ENCODE measurements at places on chromosomes 12 and 14.

GRCh38 chr12:71461787-71462328 is 22.3 kb downstream of the LGR5 start:
- DNase-seq: no peak

GRCh38 chr14:76500011-76500410 is 124.1 kb downstream of the ESRRB start:
- DNase-seq: no peak

- DNase-seq: peak; percentile 3
These were observed 1.6 kb downstream of the SIX4 start for GRCh38 chr14:60722357-60723115.

DNA sequence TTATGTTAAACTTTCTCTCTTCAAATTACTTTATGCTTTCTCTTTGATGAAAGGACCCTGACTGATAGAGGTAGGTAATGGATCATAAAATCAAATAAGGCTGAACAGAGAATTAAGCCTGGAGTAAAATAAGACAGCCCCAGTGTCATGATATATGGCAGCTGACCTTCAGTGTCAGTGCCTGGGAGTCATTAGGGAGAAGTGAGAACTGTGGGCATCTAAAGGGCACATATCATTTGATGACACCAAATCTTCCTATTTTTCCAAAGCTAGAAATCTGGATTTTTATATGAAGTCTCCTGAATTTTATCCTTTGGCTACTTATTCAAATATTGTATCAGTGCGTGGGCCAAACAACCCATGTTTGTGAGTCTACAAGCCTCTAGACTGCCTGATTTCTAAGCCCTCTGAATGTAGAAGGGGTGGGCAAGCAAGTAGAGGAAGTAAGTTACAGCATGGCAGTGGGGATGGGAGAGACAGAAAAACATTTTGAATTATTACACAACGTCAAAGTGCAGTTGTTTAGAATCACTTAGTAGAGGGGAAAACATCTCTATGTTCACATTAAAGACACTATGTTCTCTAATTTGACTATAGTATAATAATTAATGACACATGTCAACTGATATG is 10.0 kb downstream of the SLC39A9 start:
- no peak for DNase-seq

- no peak for DNase-seq
These were observed 28.8 kb downstream of the KCTD10 start for GRCh38 chr12:109448272-109448671.

GRCh38 chr12:132765361-132765760 is 3.7 kb upstream of the ANKLE2 start:
- no peak for DNase-seq

GRCh38 chr12:92242907-92243306 is 97.3 kb upstream of the BTG1 start:
- DNase-seq: peak; percentile 13

GRCh38 chr12:10559244-10559643 is 53.6 kb downstream of the EIF2S3B start:
- no peak for DNase-seq

- peak; percentile 66 for DNase-seq
These were observed 214.9 kb downstream of the ZFP36L1 start for GRCh38 chr14:68577802-68578541.

DNA sequence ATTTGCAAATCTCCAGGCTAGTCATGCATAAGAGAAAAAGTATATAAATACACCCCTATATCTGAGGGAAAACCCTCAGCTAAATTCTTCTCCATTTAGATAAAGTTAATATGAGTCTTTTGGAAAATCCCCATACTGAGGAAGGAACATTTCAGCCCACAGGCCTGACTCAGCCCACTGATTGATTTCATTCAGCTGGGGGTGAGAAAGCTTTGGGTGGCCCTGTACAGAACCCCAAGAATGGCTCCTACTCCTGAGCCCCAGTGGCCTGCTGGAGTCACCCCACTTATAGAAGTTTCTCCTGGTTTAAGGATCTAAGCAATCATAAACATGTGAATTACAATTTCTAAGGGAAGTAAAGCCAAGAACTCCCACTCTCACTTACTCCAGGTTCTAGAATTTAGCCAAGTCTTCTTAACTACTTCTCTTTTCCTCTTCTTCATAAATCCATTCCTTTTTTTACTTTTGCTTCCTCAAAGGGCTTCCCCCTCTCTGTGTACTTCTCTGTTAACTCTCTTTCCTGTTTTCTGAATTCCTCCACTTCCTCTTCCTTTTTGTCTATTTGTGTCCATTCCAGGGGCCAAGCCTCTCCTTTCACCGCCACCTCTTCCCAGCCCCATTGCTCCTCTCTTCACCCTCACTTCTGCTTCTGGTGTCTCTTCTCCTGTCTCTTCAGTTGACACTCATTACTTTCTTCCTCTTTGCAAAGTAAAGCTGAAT is 21.0 kb downstream of the RTN1 start:
- DNase-seq: no peak

DNA sequence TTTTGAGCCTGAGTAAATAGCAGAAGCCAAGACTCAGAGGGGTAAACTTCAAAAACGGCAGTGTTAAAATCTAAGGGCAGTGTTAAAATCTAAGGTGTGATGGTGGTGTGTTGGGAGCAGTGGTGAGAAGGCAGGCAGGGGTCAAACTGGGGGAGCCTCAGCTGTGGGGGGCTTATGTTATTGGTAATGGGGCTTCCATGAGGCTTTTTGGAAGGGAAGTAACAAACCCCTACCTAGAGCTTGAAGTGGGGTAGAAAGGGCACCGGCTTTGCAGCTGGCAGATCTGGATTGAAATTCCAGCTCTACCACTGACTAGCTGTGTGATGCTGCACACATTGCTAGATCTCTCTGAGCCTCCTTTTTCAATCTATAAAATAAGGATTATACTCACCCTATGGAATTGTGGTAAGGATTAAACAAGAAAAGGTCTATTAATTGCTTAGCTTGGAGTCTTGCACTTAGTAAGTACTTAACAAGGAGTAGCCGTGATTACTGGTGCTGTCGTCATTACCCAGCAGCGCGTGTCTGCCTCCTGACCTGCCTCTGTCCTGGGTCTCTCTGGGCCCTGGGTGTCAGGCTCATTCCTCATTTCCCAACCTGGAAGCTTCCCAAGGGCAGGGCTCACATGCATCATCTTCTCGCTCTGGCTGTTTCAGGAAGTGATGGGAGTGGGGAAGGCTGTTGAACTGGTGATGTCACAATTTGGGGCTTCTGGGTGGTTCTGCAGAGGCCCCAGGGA is 18.5 kb upstream of the KRT80 start:
- no peak for DNase-seq

- peak; percentile 66 for DNase-seq
These were observed 225.5 kb downstream of the EPS8 start for GRCh38 chr12:15563663-15564062.

DNA sequence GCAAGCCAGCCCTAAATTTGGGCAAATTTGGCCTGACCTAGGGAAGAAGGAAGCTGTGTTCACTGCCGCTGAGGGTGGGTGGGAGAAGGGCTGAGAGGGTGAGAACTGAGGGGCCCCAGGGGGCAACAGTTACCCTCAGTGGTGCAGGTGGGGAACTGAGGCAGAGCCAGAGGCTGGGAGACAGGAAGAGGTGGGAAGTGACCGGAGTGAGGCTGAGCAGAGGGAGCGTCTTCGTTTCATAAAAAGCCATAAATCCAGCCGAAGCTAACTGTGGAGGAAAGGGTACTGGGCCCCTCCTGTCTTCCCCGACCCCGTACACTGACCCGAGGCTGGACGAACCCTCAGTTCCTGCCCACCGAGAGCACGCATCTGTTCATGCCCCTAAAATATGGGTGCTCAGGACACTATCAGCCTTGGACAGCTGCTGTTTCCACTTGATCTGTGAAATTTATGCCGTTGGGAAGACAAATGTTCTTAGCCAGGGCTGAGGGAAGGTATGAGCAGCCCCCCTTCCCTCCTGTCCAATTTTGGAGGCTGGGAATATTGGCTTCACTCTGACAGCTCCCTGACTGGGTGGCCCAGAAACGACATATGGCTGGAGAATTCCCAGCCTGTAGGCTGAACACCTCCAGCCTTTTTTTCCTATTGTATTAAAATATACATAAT is 116.5 kb downstream of the KIF26A start:
- DNase-seq: no peak

- DNase-seq: no peak
These were observed 79.5 kb downstream of the RPS29 start for GRCh38 chr14:49506650-49507049.

- DNase-seq: peak; percentile 69
These were observed 54.9 kb downstream of the EID3 start for GRCh38 chr12:104358353-104359003.

- peak; percentile 66 for DNase-seq
These were observed 61.9 kb downstream of the ZFP36L1 start for GRCh38 chr14:68730811-68731425.

DNA sequence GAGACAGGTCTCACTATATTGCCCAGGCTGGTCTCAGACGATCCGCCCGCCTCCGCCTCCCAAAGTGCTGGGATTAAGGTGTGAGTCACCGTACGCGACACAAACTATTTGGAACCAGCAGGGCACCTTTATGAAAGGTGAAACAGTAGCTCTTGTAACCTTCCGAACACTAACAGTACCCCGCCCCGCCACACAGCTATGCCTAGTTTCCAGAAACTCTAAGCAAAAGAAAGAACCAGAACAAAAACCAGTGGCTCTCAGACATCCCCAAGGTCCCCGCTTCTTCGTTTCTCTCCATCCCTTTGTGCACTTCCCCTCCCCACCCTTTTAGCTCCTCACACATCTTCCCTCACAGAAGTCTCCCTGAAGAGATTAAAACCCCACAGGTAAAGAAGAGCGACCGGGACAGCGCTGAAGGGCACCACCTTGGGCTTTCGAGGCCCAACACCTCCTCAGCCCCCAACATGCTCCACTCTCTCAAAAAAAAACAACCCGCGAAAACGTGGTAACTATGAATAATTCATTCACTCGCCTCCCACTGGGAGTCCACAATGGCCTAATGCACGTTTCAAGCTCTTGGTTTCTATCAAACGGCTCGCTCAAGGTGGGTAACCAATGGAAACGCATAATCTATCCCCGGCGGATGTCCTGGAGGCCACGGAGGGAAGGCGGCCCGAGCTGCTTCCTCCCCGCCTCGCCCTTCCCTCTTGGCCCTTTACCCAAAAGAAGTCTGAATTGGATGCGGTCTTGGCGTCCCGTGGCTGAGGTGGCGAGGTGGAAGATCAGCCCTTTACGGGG is 877 bp downstream of the BAG5 start:
- DNase-seq: peak; percentile 29

- DNase-seq: no peak
These were observed 65.4 kb downstream of the CLMN start for GRCh38 chr14:95254288-95254687.

DNA sequence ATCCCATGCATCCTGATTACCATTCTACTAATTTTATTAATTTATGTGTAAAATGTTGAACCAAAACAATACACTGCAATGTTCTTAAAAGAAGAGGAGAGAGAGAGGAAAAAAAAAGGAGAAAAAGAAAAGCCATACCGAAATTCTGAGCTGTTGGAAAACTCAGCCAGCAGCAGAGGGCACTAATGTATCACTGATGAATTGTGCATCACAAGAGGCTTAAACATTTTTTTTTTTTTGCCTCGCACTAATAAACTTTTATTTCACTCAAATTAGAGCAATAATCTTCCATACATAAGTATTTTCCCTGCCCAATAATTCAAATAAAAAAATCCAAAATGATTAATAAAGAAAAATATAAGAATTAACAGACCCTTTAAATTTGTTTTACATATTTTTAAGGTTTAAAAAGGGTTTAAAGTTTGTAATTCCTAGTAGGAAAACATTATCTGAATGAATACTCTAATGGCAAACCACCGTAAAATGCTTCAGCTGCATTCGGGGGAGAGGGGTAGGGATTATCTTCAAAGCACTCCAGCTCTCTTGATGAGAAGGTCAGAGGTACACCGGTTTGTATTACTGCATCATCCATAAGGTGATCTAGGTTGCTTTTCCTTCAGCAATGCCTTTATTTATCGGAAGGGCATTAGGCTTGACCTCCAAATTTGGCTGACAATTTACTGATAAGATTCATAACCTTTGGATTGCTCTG is 41.9 kb downstream of the ATP23 start:
- DNase-seq: peak; percentile 51

DNA sequence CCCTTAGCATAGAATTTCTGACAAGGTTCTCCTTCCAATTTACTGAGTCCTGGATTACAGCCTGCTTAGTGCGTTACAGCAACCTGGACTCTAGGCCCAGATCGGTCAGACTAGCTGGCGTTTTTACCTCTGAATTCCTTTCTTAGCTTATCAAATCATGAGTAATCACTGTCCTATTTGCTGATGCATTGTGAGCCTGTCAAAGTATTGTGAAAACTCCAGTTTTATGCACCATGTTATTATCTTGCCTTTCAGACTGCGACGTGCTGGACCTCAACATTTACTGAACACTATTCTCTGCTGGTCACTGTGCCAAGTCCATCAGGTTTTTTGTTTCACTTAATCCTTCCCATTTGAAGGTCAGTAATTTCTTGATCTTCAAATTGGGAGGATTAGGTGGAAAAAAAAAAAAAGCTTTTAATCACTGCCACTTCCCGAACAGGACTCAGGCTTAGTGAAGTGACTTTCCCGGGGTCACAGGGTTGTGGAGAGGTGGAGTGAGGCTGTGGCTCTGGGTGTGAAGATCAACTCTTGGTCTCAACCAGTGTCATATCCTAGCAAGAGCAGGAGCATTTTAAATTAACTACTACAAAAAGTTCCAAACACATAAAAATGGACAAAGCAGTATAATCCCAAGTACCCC is 31.2 kb downstream of the FBXO21 start:
- no peak for DNase-seq

- peak; percentile 94 for DNase-seq
These were observed 1.6 kb upstream of the NDRG2 start for GRCh38 chr14:21026274-21026987.

DNA sequence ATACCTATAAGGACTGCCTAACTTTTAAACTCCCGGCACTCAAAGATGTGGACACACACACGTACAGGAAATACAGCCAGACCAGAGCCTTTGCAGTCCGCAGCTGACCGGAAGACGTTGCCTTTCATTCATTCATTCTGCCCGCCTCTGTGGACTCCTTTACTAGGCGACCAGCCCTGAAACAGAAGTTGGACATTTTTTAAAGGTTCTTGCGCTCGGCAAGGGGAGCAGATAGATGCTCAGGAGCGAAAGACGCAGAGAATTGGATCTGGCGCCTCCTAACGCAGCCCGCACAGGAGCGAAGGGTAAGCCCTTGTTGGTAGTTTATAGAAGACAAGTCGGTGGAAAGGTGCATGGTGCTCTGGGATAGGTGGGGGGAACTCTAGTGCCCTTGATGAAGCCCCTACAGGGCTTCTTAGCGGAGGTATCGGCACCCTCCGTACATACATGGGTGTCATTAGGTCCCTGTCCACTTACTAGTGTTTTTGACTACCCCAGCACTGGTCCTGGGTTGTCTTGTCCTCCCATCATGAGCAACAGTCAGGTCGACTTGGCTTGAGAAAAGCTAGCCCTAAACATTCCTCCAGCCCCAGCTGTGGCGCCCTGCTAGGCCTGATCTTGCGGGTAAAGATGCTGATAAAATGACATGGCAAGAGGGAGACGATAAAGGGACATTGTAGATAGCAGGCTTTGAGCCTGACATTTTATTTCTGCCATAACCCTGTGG is at the start of gene KDM2B:
KDM2B (minus strand) TSS at position 65 of the 727 bp plus-strand sequence. CDS start 112 bp downstream, outside the sequence.
- DNase-seq: peak; percentile 63

GRCh38 chr14:79544698-79545070 is 666.6 kb downstream of the DIO2 start:
- peak; percentile 8 for DNase-seq

- no peak for DNase-seq
These were observed 171.5 kb upstream of the EEA1 start for GRCh38 chr12:93100610-93101009.

GRCh38 chr12:105949391-105949790 is 189.4 kb downstream of the NUAK1 start:
- DNase-seq: no peak

- no peak for DNase-seq
These were observed 72.6 kb downstream of the BBS10 start for GRCh38 chr12:76275511-76276093.
